ENCODE measurements at places on chromosomes 16 and 17.

DNA sequence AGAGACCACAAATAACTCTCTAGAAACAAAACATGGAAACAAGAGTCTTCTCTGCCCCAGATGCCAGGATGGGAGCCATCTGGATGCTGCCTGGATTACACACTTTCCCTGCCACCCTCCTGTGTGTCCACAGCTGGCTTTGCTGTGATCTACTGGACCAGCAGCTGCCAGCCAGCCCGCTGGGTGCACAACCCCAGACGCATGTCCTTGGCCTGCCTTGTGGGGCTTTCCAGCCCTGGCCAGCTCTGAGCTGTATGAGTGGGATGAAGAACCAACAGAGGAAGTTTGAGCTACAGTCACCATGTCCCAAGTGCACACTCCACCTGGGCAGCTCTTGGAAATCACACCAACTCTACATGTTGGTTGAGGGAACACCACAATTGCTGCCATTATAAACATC is 57.0 kb upstream of the TNRC6C start:
- no peak for DNase-seq

DNA sequence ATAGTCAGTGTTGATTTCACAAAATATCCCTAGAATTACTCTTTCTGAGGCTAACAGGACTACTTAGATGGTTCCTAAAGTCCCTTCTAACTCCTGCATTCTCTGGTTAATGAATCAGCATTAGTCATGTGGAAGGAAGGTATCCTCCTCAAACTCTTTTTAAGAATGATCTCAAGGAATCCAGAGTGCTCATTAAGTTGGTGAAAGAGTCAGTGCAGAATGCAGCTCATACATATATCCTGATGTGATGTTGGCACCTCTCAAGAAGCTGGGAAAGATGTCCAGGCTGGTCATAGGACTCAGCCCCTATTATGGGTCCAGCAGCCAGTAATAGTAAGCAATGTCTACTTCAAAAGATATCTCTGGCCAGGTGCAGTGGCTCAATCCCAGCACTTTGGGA is 65.5 kb downstream of the PIGL start:
- DNase-seq, result no peak

DNA sequence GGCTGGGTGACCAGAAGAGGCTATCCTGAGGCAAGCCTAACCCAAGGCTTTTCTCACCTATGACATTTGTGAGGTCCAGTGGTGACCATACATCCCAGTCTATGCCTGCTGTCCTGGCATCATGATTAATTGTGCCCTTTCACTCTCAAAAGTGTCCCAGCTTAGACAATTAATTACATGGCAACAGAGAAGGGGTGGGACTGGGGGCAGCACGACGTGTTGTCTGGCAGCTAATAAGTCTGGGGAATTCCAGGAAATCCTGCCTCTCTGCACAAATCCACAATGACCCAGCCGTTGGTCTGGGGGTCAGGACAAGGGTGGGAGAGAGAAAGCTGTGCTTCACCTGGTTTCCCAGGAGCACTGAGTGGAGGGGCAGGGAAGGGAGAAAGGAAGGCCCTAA is 14.0 kb upstream of the MTMR4 start:
- no peak for DNase-seq

DNA sequence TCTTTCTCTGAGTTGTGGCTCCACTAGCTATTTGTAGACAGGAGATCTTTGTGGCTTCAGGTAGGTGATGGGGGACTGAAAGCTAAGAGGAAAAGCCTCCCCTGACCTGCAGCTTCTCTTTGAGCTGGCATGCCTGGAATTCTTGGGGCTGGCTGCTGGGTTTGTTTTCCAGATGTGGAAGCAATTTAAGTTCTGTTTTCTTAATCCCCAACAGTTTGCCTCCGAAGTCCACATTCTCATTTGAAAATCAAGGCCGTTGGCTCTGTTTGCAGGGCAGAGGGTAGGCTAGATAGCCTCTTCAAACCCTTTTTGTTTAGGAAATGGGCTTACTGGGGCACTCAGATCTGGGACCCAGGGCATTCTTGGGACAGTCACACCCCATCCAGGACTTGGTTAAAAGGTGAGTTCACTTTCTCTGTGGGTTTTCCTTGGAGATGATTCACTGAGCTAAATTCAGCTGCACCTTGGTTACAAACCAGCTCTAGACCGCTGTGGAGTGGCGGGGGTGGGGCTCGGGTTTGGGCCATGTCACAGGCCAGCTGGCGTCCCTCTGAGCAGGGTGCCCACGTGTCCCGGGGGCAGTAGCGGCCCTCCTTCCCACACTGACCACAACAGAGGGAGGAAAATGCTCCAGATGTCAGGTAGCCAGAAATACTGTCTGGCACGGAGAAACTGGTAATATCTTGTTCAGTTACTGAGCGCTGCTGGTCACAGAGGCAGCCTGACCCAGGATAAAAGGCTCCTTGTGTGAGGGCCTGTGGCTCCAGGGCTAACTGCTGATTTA is 108.5 kb downstream of the RAB11FIP4 start:
- no peak for DNase-seq

- no peak for DNase-seq
Observed at GRCh38 chr17:33199571-33200510, 93.3 kb downstream of the ASIC2 start.
